ENCODE measurements at places on chromosomes 2 and 18.

- no peak for DNase-seq
These were observed 1019.5 kb upstream of the LRRTM1 start for GRCh38 chr2:81324046-81324445.

DNA sequence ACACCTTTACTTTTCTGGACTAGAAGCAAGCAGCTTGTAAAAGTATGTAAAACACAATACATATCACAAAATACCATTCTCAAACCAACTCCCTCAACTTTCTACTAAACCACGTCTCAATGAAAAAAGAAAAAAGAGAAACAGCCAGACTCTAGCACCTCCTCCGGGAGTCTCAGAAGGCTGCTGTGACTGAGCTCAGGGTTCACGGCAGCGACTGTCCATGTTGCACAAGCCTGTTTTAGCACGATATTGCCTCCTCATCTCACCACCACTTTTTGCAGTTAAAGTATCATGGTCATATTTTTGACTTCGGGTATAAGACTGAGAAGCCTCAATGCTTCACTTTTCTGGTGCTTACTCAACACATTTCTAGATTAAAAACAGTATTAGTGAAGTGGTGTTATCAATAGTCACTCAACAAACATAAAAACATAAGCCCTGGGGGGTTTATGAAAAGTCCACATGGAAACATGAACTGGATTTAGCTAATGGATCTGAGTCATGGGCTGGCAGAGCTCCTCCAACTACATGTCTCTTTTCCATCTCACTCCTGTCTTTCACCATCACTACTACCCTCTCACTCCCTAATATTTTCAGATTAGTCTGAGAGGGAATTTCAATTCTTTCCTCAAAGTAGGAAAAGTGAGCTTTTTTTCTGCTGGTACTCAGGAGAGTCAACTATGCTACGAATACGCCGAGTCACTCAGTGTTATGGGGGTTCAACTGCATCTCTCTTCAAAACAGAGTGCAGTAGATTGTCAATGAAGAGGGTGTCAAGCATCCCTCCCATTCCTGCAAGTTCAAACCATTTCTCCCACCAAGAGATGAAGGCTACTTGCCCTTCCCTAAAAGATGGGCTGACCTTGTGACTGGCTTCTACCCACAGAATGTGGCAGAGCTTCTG, 113.7 kb downstream of the OSR1 start:
- no peak for DNase-seq

- no peak for DNase-seq
These were observed 72.4 kb downstream of the CERS6 start for GRCh38 chr2:168528469-168528868.

GRCh38 chr2:227163485-227163997, 464 bp downstream of the COL4A4 start:
- no peak for DNase-seq

- DNase-seq = no peak
These were observed 816.2 kb downstream of the MBD2 start for GRCh38 chr18:53408271-53408670.

DNA sequence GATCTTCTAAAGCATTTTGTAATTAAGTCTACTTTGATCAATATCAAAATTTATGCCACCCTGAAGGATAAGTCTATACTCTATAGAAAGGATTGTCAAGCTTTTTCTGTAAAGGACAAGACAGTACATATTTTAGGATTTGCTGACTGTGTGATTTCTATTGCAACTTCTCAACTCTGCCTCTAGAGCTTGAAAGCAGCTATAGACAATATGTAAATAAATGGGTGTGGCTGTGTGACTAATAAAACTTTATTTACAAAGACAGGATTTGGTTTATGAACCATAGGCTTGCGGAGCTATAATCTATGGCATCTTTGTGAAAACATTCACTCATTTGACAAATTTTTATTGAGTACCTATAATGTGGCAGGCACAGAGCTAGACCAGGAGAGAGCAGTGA, 18.4 kb downstream of the UPP2 start:
- no peak for DNase-seq

- no peak for DNase-seq
These were observed 27.1 kb downstream of the FBLN7 start for GRCh38 chr2:112165296-112165695.

DNA sequence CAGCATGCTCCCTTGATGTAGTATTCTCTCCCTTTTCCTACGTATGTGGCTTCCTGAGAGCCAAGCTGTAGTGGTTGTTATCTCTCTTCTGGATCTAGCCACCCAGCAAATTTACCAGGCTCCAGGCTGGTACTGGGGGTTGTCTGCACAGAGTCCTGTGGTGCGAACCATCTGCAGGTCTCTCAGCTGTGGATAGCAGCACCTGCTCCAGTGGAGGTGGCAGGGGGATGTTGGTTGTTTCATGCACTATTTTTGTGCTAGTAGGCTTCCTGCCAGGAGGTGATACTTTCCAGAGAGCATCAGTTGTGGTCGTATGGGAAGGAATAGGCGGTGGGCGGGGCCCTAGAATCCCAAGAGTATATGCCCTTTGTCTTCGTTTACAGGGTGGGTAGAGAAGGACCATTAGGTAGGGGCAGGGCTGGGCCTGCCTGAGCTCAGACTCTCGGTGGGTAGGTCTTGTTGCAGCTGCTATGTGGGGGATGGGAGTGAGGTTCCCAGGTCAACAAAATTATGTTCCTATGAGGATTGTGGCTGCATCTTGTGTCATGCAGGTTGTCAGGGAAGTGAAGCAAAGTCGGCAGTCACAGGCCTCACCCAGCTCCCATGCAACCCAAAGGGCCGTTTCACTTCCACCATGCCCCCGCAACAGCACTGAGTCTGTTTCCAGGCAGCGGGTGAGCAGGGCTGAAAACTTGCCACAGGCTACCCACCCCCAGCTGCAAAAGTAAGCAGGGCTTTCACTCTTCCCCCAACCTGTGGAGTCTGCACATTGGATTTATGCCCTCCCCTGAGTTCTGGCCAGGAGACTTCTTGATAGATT, 1139.5 kb downstream of the BCL11A start:
- DNase-seq = no peak

DNA sequence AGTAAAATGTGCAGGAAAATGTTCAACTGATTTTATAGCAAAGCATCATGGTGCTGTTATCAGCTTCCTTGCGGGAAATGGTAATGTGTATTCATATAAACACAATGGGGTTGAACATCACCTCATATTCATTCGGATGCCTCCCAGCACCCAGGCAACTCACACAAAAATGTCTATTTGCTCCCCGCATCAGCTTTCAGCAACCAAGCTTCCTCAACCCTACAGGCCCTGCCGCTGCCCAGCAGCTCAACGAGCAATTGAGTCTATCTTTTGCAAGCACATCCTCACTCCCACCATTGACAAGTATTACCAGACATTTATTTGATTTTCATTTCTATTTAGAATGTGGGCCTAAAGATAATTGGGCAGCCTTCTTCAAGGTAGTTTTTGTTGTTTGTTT, 2161.4 kb upstream of the PIK3C3 start:
- DNase-seq = no peak

- DNase-seq = no peak
These were observed 26.7 kb downstream of the CNRIP1 start for GRCh38 chr2:68293024-68293423.
